Non-pigmented ciliary epithelial cell (primary cell): ENCODE measurements at places on chromosomes 12 and 14.

DNA sequence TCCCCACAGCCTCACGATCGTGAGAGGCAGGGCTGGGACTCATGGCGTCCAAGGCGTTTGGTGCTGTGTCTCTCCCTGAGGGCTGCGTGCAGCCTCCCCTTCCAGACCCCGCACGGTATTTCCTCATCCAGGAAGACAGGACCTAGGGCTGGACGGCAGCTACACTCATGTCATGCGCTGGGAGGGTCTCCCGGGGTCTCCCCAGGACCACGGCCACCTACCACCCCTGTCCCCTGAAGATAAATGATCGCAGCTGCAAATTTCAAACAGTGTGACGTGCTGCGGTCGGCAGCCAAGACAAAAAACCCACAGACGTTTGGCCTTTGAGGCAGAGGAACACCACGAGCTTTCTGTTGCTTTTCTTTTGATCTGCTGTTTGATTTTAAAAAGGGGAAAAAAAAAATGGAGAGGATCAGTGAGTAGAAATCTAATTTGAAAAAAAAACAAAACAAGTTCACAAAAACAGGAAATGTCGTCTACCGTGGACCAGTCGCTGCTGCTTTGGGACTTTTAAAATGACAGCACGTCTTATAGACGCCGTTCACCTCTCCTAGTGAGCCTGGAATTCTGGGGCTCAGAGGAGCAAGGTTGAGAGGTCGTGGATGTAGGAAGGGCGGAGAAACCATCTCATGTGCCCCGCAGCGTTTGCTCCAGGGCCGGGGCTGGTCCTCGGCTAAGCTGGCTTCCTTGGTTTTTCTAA lies 237.6 kb downstream of the SLC41A2 start:
- DNase-seq: no peak

- no peak for DNase-seq
These were observed 128.8 kb downstream of the ITPR2 start for GRCh38 chr12:26704214-26704613.

DNA sequence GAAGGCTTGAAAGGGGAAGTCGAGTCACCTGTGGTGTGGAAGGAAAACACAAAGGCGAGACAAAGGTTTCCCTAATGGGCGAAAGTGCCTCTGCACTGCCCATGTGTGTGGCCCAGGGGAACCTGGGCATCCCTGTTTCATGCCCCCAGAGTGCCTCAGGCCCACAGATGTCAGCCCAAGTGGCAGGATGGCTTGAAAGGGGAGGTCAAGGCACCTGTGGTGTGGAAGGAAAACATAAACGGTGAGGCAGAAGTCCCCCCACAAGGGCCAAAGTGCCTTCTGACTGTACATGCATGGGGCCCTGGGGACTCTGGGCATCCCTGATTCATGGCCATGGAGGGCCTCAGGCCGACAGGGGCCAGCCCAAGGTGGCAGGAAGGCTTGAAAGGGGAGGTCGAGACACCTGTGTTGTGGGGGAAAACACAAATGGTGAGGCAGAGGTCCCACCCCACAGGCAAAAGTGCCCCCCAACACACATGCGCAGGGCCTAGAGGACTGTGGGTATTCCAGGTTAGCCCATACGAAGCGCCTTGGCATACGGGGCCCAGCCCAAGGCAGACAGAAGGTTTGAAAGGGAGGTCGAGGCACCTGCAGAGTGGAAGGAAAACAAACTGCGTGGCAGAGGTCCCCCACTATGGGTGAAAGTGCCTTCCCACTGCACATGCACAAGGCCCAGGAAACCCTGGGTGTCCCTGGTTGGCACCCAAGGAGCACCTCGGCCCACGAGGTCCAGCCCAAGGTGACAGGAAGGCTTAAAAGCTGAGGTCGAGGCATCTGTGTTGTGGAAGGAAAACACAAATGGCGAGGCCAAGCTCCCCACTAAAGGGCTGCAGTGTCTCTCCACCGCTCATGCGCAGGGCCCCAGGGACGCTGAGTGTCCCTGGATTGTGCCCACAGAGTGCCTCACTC lies 382.3 kb downstream of the ALG10 start:
- DNase-seq: no peak

GRCh38 chr12:5083955-5084849 lies 40.5 kb downstream of the KCNA5 start:
- no peak for DNase-seq

DNA sequence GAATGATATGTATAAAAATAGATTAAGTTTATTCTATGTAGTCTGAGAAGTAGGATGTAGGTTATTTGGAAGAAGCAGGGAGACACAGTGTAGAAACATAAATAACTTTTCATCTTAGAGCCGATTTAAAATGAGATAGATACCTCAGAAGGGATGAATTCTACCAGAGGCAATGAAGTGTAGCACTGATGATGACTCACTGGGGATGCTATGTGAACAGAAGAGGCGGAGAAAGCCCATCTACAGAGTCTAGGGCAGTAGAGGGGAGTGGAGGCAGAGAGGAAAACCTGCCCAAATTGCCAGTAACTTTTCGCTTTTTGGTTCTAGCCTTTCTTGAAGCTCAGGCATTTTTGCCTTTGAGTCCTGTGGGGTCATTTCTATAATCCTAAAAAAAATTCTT lies 451.8 kb downstream of the ATP23 start:
- DNase-seq: no peak

DNA sequence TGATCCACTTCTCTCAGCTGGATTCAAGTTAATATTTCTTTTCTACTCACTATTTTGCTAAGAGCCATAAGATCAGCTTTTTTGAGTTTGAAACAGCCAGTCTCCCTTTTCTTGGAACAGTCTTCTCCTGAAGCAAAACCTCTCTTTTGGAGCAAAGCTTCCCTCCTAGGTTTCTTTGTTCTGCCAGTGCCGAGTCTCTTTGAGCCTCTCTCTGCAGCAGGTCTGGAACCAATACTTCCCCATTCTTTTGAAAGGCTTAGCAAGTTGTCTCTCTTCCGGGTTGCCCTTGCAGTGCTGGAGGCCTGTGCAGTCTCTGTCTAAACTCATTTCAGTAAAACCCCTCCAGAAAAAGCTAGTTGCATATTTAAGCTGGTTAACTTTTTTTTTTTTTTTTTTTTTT lies 454.8 kb downstream of the NOVA1 start:
- no peak for DNase-seq

DNA sequence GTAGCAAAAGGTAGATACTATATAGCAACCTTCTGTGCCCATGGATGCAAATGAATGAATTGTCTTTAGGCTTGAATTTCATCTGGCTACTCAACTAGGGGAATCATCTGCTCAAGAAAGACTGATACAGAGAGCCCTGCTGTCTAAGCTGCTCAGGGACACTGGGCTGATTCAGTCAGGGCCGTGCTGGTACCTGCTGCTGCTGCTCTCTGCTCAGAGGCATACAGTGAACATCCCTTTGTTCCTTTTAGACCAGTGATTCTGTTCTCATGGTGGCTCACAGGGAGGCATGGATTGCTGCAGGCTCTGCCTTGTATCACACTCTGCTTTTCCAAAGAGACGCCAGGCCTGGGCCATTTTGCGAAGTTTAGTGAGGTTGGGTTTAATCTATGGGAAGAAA lies 14.1 kb downstream of the EIF2B2 start:
- no peak for DNase-seq

DNA sequence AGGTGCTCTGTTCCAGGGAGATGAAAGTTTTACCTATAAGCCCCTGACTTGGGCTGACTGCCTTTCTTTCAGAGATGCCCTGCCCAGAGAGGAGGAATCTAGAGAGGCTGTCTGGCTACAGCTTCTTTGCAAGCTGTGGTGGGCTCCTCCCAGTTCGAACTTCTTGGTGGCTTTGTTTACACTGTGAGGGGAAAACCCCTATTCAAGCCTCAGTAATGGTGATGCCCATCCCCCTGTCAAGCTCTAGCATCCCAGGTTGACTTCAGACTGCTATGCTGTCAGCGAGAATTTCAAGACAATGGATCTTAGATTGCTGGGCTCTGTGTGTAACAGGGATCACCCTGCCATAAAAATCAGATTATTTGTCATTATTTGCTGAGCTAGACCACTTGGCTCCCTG lies 377.6 kb downstream of the FLRT2 start:
- DNase-seq: no peak

GRCh38 chr14:34104489-34105397 lies 153.9 kb upstream of the EGLN3 start:
- no peak for DNase-seq

DNA sequence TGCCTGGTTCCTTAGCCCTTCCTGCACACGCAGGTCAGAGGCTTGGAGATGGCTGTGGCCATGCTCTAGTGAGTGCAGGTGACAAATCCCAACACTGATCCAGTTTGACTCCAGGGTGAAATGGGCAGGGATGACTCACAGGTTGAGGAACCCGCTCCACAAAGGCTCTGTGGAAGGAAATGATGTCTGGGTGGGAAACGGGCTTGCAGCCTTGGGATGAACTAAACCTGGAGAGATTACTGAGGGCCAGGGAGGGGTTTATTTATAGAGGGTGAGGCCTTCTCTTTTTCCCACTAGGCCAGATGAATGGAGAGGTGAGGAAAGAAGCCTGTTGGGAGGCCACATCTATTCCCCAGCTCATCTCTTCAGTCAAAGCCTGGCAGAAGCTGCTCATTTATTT lies 29.3 kb upstream of the EMP1 start:
- DNase-seq: no peak

- no peak for DNase-seq
These were observed 146.8 kb downstream of the TMTC2 start for GRCh38 chr12:82833481-82833880.

DNA sequence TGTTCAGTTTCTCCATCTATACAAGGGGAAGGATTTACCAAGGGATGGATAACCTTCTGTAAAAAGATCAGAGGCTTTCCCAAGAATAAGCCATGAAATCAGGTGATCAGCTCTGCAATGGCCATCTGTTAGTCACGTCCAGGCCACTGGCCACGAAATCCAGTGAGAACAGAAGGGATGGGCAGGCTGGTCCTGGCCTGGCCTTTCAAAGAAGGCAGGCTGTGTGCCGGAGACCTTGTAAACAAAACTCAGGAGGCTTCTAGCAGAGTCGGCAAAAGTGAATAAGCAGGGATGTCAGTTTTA lies 68.5 kb downstream of the RNF34 start:
- no peak for DNase-seq

- DNase-seq: no peak
These were observed 2.1 kb upstream of the SLC11A2 start for GRCh38 chr12:51028126-51028812.

GRCh38 chr12:102961466-102961855 lies 4.0 kb downstream of the ASCL1 start:
- DNase-seq: no peak
